Suppressor macrophage treated with lipopolysaccharide for 1 hour (primary cell): ENCODE measurements at places on chromosomes 1 and 21.

DNA sequence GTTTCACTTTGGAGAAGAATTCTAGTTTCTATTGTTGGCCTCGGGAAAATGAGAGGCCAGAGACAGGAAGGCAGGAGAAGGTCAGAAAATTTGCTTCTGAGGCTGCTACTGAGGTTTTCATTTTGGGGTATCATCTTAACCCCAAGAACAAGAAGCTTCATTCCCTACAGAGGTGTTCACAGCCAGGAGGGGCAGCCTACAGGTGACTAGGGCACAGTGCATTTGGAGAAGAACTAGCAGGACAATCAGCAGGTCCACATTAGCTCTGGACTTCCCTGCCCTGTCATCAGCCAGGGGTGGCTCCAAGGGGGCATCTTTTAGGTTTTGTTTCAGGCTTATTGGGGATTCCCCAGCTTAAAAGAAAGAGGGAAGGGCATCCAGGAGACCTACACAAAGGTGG is 12.1 kb upstream of the ZNF496 start:
- DNase-seq = peak; percentile 39

DNA sequence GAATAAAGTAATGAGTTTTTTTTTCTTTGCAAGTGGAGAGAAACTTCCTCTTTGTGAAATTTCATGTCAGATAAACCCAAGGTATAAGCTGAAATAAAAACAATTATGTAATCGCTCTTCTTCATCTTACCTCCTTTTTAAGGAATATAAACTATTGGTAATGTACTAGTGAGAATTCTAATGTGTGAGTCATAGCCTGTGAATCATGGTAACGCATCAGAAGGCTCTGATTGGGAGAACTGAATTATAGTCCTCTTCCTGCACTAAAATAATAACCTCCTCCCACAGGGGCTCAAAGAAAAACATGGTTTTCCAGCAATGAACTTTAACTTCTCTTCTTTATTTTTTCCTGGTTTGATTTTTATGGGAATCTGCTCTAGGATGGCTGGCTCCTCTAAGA is 57.1 kb upstream of the COX20 start:
- peak; percentile 65 for DNase-seq

DNA sequence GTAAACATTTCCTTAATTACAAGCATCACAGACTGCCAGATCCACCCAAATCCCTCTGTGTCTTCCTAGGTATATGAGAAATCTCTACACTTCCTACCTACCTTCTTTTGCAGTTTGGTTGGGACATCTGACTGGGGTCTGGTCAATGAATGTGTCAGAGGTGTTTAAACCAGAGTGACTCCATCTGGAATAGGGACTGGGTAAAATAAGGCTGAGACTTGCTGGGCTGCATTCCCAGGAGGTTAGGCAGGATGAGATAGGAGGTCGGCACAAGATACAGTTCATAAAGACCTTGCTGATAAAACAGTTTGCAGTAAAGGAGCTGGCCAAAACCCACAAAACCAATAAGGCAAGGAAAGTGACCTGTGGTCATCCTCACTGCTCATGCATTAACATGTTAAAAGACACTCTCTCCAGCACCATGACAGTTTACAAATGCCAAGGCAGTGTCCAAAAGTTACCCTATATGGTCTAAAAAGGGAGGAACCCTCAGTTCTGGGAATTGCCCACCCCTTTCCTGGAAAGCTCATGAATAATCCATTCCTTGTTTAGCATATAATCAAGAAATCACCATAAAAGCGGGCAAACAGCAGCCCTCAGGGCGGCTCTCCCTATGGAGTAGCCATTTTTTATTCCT is 87.4 kb upstream of the BACE2 start:
- DNase-seq = no peak

GRCh38 chr1:12255913-12256312 is 26.1 kb downstream of the VPS13D start:
- no peak for DNase-seq

DNA sequence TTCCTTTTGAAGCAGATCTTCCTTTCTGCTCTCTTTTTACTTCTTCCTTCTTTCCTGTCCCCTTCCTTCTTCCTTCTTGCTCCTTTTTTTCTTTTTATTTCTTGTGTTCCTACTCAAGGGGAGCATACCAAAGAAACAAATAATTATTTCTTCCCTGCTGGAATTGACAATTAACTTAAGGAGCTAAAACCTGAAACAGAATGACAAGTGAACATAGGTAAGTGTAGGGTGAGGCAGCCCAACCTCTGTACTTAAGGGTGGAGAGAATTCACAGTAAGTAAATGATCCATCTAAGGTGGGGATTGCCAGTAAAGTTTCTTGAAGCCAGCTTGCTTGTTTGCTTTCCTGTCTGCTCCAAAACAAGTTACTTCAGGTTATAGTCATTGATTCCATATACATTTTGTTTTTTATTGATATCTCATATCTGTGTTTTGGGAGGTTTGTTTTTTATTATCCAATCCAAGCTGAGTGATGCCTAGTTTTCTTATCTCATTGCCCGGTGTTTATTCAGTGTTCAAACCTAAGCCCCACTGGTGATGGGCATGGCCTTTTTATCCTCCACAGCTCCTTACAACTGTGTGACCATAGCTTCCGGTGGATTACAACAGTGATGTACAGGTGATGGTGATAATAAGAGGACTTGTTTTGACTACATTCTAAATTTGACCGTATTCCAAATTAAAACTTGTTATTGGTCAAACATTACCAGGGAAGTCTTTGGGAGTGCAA is 133.2 kb upstream of the IVNS1ABP start:
- DNase-seq = no peak

GRCh38 chr1:42949312-42950115 is 9.2 kb downstream of the SLC2A1 start:
- DNase-seq = no peak

GRCh38 chr1:42807056-42807668 is 9.8 kb upstream of the ERMAP start:
- DNase-seq = no peak

DNA sequence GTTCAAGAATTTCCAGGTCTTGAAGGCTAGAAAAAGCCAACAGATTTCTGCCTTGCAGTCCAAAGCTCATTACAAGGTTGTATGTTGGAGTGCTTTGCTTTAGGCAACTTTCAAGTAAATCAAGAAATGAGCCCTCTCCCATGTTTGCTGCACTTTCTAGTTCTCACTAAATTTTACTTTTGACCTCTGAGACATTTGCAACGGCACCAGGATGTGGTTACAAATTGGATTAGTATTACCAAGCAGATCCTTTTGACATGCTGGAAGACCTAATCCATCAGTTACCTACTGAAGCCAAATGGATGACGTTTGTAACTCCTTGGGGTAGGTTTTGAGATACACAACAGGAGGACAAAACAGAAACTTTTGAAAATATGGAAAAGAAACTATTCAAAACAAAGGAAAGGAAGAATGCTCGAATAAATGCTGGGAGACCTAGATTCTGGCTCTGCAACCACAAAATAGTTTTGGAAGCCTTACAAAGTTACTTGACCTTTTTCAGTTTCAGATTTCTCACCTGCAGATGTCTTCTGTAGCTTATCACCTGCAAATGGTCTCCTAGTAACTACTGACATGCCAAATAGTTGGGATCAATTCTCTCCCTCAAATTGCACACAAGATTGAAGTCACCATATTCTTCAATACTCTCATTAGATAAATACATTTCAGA is 251.7 kb upstream of the ADGRL2 start:
- DNase-seq = no peak

- DNase-seq = no peak
Observed at GRCh38 chr21:45827302-45827692, 154.3 kb upstream of the COL6A1 start.

- no peak for DNase-seq
Observed at GRCh38 chr1:18192974-18193373, 85.4 kb downstream of the IGSF21 start.

DNA sequence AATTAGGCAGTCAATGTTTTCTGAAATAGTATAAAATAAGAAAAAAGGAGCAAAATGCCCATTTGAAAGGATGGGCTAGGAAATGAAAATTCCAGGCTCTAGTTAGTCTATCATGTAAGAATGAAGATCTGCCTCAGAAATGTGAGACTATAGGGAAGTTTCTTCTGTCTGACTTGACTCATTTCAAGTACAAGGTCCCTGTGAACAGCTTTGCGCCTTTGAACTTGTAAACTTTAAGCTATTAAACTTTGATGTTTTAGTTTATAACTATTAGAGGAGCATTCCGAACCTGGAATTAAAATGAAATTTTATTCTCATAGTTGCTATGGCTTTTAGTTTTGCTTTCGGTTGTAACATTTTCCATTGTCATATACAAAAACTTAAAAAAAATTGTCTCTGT is 199.4 kb downstream of the RPS6KC1 start:
- no peak for DNase-seq

GRCh38 chr1:77670330-77670729 is 12.1 kb downstream of the ZZZ3 start:
- no peak for DNase-seq

GRCh38 chr1:24545662-24546061 is 10.2 kb upstream of the NCMAP start:
- no peak for DNase-seq

GRCh38 chr1:164740000-164740526 is 181.1 kb downstream of the PBX1 start:
- no peak for DNase-seq

DNA sequence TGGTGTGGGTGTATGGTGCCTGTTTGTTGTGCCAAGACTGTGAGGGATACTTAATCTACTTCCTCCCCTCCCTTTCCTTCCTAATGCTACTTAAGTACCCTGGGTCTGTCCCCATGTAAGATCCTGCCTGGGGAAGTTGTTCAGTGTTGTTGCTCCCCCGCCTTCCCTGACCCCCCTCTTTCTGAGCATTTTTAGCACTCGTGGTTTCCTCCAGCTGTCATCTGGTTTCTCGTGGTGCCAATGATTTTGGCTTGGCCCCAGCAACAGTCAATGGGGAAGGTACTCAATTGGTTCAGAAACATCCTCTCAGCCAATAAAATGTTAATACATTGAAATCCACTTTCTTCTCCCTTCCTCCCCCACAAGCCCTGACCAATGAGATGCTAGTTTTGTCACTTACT is 8.0 kb upstream of the B4GALT3 start:
- DNase-seq = peak; percentile 89

- DNase-seq = peak; percentile 64
Observed at GRCh38 chr1:70978623-70979022, 69.0 kb downstream of the PTGER3 start.

DNA sequence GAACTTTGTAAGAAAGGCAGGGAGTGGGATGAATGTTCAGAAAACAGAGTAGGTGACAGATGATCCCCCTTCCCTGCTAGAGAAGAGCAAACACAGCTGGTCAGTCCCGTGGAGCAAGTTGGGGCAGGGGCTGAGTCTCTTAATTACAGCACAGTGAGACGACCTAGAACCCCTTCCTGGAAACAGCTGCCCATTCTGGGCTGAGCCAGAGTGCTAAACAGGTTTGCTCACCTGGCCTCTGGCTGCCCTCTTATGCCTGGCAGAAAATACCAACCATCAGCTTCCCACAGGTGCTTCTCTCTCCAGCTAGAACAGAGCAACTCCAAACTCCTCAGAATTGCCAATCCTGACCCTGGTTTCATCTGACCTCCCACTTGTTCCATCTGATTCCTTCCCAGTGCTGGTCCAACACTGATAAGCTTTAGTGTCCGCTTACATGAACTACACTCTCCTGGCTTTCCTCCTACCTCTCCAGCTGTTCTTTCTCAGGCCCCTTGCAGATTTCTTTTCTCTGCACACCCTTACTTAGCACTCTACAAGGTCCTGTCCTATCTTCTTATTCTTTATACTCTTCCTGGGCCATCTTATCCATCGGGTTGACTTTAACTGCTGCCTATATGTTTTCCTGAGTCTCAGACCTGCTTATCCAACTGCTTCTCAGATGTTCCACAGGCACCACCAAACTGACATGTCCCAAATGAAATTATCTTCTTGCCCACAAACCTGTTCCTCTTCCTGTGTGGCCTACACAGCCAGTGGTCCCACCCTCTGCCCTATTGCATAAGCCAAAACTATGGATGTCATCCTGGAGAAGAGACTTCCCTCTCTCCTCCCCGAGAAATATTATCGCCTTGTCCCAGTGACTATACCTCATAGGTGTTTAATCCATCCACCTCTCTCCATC is 22.6 kb upstream of the COL9A2 start:
- DNase-seq = peak; percentile 68

DNA sequence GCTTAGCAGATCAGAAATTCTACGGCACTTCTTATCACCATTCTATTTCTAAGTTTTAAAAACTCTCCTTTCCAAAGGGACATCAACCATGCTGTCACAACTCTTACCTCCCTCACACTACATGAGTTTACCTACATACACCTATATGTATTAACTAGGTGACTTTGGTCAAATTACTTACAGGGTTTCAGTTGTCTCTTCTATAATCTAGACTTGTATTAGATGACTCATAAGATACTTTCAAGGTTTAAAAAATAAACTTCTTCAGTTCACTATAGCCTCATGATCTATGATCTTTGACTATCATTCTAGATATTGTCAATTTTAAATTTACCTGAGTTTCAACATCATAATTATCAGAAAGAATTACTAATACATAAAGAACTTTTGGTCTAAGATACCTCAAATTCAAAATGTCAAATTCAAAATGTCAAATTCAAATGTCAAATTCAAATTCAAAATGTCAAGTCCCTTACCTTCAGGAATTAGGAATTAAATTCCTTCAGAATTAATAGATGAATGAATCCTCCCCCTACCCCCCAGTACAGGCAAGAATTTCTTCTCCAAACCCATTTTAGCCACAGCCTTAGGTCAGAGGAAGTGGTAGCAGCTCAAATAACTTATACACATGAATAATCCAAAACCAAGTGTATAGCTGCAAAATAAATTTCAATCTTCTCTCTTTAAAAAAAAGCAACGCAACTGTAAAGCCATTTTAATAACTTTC is 31.1 kb downstream of the OTUD7B start:
- DNase-seq = no peak

DNA sequence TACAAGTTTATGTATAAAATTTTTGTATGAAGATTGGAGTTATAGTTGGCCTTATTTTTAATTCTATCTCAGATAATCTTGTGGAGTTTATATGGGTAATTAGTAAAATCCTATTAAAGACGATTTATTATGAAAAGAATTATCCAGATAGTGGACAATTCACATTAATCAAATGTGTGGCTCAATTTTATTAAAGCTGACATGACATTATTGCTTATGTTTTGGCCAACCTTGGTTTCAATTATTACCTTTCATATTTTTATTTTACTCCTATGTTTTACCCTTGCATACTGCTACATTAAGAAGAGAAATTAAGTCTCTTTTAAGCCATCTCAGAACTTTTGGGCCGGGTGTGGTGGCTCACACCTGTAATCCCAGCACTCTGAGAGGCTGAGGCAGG is 110.0 kb downstream of the ITSN1 start:
- DNase-seq = no peak

- DNase-seq = peak; percentile 9
Observed at GRCh38 chr21:28884481-28884880, 108.2 kb downstream of the LTN1 start.
